Mammary microvascular endothelial cell (primary cell): ENCODE measurements at places on chromosomes 13 and 19. TPM values are rescaled to one million over a fixed set of nuclear protein-coding genes. Genes with fewer than 3 reads are reported as not detected.

Gene MBD3L3
- not detected in 2 replicates for total RNA-seq

Gene CLIP3
- total RNA-seq: 1.9 and 2.1 TPM in 2 replicates

Gene ABCC4
- 16.4 and 20.0 TPM in 2 replicates for total RNA-seq

Gene S1PR5
- not detected in 2 replicates for total RNA-seq

Gene NOVA2
- total RNA-seq: 9.7 and 10.4 TPM in 2 replicates

Gene GNG7
- 0.25 and 0.33 TPM in 2 replicates for total RNA-seq

Gene MYH14
- 0.27 TPM in 1 of 2 replicates, not detected in the other for total RNA-seq

Gene POSTN
- 15.5 and 16.8 TPM in 2 replicates for total RNA-seq

Gene POU4F1
- total RNA-seq: 0.10 TPM in 1 of 2 replicates, not detected in the other

Gene NDUFA3
- 25.6 and 46.0 TPM in 2 replicates for total RNA-seq

Gene CDX2
- total RNA-seq: not detected in 2 replicates

Gene BICRA
- 3.2 and 12.9 TPM in 2 replicates for total RNA-seq

Gene MATK
- total RNA-seq: not detected in 2 replicates

Gene HSH2D
- total RNA-seq: not detected in 2 replicates

Gene POGLUT2
- 18.5 and 20.1 TPM in 2 replicates for total RNA-seq

Gene PLVAP
- total RNA-seq: 6.3 and 8.9 TPM in 2 replicates

Gene PDX1
- not detected in 2 replicates for total RNA-seq

Gene CACNG7
- not detected in 2 replicates for total RNA-seq

Gene WDR88
- total RNA-seq: not detected in 2 replicates

Gene POLR1G
- 22.1 and 25.8 TPM in 2 replicates for total RNA-seq

Gene NLRP4
- total RNA-seq: not detected in 2 replicates
